ENCODE measurements at places on chromosomes 13 and 19.
A peak's percentile ranks its signal among the peaks of the same experiment; 100 is the strongest.

DNA sequence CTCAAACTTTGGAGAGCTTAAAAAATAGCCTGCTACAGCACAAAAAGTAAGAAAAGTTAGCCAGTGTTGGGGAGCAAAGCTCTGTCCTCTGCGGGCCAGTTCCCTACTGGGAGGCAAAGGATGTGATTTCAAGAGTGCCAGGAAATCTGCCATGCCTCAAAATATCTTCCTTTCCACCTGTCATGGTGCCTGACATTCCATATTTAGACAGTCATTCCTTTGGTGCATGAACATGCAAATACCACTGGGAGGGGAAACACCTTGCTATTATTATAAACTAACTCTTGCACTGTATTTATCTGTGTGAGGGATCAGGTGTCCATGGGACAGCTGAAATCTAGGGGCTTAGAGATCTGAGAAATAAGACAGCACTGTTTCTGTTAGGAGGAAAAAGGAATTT is 10.3 kb downstream of the FREM2 start:
- no peak for DNase-seq

- DNase-seq = no peak
These were observed 340.4 kb upstream of the PCDH20 start for GRCh38 chr13:61756031-61756430.

GRCh38 chr19:43439032-43439708 is 24.5 kb downstream of the TEX101 start:
- no peak for DNase-seq

- no peak for DNase-seq
These were observed 2193.1 kb downstream of the PCDH9 start for GRCh38 chr13:65036999-65037398.

DNA sequence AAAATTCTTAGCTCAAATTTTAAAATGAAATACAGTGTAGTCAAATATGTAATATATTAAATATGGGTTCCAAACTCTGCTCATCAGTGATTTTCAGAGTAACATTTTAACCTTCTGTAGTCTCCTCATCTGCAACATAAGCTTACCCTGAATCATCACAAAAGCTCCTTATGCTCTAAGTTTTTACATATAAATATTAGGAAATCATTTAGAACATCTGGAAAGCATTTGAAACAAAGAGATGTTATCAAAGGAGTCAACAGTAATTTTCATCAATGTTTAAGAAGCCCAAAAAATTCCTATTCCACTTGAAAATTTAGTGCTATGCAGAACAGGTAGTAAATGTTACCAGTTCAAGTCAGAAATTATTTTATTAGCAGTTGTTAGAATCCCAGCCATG is 224.7 kb downstream of the DCT start:
- DNase-seq = no peak

DNA sequence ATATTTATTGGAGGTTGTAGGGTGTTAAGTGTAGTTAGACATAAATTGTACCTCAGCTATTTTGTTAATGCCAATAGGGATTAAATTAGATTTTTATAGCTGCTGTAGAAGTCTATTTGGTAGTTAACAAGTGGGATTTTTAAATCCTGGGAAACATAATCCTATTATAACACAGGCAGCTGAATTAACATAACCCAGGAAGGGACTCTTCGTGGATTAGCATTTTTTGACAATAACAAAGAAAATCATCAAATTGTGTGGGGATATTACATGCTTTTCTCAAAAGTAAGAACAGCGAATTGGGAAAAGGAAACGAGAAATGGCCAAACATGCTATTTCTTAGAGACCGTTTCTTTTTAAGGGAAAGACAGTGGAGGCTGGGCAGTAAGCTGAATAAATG is 172.8 kb downstream of the ZIC5 start:
- DNase-seq = no peak

DNA sequence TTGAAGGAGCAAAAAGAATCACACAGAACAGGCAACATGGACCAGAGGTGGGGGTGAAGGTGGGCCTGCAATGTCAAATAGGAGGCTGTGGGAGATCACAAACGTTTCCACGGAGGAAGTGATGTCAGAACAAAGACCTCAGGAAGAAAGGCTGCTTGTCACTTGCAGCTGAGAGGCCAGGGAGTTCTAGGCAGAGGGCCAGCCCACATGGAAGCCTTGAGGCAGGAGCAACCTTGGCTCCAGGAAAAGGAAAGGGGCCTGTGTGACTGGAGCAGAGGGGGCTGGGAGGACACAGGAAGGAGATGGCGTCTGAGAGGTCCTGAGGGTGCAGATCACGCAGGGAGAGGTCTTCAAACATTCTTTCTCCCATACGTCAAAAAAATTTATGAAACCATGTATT is 16.3 kb downstream of the ZNF160 start:
- DNase-seq = no peak

- DNase-seq = no peak
These were observed 2.2 kb downstream of the PNMA8B start for GRCh38 chr19:46493236-46494145.

DNA sequence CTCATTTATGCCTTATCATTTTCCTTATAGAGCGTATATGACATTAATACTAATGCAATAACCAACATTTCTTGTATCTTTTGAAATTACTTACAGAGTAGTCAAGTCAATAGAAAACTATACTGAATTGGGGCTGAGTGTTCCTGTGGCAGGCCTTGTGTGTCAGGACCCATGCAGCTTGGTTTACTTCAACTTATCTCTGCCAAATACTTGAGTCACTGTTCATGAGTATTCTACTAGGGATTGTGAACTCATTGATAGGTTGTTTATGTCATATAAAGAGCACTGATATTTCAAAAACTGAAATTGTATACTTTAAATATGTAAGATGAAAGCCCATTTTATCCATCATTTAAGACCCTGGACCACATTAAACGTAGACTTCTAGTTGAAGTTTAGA is 688.6 kb upstream of the SLITRK1 start:
- no peak for DNase-seq

- no peak for DNase-seq
These were observed 3.4 kb downstream of the PVR start for GRCh38 chr19:44647144-44647543.

DNA sequence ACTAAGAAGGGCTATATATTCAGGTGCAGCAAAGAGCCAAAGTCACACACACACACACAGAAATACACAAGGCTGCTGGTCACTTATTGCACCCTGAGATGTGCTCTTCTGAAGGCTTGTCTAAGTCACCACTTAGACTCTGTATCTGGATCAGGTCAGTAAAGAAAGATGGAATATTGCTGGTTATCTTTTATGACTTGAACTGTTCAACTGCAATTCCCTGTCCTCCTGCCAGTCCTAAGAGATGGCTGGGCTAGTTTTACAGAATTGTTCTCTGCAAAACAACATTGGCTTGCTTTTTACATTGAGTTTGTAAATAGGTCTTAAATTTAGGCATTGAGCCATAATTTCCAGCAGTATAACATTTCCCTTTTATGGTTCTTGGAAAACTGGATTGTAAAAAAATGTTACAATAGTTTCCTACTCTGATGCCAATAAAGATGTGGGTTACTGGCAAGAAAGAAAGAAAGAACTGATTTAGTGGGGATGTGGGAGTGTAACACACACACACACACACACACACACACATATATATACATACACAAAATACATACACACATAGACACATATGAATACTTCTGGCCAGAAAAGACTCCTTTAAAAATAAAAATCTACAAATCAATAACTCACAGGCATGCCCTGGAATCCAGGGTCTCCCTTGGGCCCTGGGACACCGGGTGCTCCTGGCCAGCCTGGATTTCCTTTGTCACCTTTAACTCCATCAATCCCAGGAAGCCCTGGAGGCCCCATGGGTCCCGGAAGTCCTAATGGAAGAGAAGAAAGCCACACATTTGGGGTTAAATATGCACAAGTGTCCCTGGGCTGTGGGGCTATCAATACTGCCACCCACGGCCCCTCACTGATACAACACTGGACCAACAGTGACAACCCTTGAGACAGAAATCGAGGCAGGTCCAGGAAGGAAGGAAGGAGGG is 137.7 kb downstream of the COL4A1 start:
- no peak for DNase-seq

GRCh38 chr13:100521851-100522617 is 66.6 kb downstream of the GGACT start:
- DNase-seq = no peak

- DNase-seq = no peak
These were observed 219.0 kb downstream of the COG6 start for GRCh38 chr13:39874331-39875053.

DNA sequence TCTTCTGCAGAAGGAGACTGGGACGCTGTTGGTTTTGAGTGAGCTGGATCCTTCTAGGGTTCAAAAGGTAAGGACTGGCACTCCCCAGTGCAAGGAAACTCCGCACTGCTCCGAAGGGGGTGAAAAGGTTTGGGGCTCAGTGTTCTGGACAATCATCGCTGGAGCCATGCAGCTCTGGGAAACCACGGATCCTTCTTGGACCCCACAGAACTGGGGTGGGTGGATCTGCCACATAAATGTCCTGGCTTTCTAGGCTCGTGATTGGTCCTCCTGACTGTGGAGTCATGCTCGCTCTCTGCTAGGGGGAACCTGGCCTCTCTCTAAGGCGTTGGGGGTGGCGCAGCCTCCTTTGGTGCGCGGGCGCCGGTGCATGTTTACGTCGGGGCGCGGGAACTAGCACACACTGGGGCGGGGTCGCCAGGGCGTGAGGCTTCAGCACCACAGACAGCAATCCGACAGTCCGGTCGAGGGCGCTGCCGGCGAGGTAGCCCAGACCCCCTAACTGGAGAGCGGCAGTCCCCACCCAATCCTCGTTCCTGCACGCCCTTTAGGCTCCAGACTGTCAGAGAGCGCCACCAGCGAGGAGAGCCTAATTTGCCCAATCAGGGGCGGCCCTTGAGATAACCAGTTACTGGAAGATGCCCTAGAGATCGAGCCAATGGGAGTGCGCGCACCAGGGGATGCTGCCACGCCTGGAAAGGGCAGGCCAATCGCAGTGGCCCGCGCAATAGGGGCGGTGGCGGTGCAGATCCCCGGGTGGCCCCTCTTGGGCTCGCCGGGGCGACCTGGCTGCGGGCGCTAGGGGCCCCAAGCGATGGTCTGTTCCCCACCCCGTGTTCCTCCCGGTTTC is 913 bp upstream of the ELAVL3 start:
- DNase-seq = peak; percentile 96

GRCh38 chr13:41694545-41695301 is 237.4 kb downstream of the RGCC start:
- peak; percentile 40 for DNase-seq

GRCh38 chr19:38656171-38656981 is 8.9 kb downstream of the ACTN4 start:
- DNase-seq = no peak

DNA sequence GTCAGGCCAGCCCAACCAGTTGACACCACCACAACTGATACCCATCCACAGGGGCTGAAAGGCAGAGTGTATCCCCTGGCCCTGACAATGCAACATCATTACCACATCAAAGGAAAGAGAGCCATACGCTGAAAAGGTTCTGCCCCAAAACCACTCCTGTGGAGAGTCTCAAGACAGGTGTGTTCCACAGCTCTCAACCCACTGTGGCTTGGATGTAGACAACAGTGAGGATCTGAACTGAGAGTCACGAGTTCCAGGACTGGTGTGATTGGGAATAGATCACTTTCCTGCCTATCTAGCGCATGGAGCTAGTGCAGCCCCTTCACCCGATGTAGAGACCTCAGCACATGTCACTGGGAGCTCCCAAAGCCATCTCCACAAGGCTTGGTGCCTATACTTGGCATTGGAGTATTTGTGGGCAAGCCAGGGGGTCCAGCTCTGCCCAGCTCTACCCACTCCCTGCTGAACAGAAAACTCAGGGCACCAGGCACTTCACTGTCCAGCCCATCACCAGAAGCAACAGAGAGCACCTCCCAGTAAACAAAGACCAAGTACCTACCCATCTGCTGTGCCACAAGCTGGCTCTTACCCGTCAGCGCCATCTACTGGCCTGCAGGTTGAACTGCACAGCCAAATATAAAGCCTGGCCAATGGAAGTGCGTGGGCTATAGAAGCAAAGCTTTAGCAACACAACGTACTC is 579.5 kb downstream of the UQCRFS1 start:
- peak; percentile 57 for DNase-seq

DNA sequence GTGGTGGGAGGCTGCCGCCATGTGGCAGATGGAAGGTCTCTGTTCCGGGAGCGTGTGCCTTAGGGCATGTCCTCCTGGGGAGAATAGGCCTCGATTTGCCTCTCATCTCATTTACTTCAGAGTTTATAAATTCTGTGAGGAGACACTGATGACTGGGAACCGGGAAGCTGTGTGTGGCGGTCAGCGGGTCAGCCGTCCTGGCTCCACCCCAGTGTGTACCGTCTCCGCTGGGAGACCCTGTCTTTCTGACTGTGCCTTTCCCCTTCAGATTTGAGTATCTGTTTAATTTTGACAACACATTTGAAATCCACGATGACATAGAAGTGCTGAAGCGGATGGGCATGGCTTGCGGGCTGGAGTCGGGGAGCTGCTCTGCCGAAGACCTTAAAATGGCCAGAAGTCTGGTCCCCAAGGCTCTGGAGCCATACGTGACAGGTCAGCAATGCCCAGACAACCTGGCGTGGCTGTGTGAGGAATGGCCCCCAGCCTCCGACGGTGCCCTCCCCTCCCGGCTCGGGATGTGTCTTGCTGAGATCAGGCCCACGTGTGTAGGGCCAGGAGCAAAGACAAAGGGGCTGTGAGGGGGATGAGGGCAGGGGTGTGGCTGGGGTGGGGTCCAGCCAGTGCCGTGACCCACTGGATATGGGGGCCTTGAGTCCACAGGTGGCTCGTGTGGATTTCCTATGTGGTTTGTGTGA is 21.6 kb downstream of the ATP4B start:
- DNase-seq = no peak

DNA sequence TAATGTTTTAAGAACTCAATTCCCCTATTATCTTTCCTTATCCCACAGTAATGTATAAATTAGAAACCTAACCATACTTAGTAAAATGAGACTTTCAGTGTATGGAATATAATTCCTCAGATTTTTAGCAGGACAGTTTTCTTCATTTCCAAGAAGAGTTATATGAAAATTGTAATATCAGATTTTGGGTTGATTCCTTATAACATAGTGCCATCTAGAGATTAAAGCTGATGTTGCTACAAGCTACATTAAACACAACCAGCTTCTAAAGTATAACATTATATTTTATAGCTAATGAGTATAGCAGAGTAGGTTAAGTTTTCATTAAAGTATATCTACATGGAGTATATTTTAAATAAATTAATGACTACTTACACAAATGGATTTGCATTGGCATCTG is 99.7 kb upstream of the MIR17HG start:
- DNase-seq = no peak

GRCh38 chr19:2040647-2041432 is 10.2 kb downstream of the MKNK2 start:
- no peak for DNase-seq

DNA sequence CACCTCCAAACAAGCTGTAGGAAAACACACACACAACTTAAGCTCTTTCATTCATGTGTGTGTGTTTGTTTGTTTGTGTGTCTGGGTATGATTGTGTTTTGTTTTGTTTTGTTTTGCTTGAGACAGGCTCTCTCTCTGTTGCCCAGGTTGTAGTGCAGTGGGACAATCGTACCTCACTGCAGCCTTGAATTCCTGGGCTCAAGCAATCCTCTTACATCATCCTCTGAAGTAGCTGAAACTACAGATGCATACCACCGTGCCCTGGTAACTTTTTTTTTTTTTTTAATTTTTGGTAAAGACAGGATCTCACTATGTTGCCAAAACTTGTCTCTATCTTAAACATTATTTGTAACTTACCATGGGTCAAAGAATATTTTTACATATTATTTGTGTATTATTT is 431.7 kb downstream of the SLITRK1 start:
- DNase-seq = no peak

Data from hepatic stellate cell (primary cell).